LNCaP clone FGC (cell line): ENCODE measurements at places on chromosomes 7 and 10.

GRCh38 chr10:77804371-77804770, 122.2 kb downstream of the DLG5 start:
- no peak for DNase-seq

GRCh38 chr10:3623746-3624145, 161.3 kb downstream of the KLF6 start:
- DNase-seq, result no peak

- no peak for DNase-seq
Observed at GRCh38 chr7:45563941-45564461, 10.2 kb upstream of the ADCY1 start.

GRCh38 chr10:3665316-3665908, 119.6 kb downstream of the KLF6 start:
- no peak for DNase-seq

DNA sequence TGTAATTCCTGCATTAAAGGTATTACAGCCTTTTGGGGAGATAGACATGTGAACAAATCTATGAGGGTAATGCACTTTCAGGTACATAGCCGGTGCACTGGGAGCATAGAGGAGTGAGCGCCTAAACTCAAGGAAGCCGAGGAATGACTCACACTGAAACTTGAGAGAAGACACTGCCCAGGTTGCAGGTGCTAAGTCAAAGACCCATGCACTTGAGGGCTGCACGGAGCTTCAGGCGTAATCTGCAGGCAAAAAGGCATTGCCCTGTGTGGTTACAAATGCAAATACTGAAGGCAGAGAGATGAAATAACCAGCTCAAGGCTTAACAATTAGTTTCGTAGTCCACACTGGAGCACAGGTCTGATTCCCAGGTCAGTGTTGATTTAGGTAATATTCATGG, 51.0 kb upstream of the OSBPL3 start:
- DNase-seq, result no peak

DNA sequence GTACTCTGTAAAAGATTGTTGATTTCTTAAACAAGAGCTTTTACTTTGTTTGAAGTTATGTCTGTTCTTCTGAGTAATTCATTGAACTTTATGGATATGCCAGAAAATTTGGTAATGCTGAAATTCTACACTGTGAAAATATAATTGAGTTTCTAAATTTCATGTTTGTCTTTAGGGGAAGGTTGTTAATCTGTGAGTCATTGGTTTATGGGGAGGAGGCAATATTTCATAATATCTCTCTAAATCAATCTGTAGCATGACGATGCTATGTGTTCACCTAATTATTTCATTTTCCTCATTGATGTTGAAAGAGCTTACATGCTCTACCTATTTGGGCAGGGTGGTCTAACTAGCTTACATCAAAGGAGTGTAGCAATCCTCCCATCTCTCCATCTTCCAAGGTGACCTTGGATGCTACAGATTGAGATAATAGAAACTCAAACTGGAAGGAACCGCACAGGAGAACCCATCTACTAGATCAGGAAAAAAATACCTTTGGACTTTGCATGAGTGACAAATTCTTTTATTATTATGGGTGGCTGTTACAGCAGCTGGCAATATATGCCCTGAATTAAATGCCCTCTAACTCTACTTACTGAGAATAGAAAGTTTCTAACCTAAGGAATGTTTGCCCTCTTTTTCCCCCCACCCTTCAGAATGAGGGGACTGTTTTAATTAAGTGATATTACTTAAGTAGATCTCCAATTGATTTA, 8.4 kb upstream of the SNX13 start:
- no peak for DNase-seq

DNA sequence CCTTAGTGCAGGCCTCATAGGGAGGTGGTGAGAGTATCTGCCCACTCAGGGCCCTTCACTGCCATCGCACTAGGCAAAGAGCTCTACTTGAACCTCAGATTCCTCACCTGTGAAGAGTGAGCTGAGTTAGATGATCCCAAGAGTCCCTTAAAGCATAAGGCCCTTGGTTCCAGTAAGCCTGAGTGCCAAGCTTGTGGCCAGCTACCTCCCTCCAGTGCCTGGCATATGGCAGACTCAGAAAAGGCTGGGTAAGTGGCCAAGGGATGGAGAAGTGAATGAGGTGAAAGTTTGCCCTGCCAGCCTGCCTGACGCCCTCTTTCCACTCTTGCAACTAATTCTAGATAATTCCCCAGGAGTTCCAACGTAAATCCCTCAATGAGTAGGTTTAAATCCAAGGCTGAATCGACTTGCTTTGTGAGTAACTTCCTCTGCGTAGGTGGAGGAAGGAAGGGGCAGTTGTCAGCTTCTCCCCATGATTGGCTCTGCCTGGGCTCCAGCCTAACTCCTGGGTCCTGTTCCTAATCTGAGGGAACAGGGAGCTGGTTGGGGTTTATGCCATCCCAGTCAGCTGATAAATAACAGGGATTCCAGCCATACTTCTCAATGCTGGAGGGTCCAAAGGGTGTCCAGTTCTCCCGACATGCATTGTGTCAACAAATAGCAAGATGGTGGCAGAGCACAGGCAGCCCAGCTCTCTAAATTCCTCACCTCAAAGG, 14.2 kb downstream of the DUSP5 start:
- DNase-seq, result no peak

DNA sequence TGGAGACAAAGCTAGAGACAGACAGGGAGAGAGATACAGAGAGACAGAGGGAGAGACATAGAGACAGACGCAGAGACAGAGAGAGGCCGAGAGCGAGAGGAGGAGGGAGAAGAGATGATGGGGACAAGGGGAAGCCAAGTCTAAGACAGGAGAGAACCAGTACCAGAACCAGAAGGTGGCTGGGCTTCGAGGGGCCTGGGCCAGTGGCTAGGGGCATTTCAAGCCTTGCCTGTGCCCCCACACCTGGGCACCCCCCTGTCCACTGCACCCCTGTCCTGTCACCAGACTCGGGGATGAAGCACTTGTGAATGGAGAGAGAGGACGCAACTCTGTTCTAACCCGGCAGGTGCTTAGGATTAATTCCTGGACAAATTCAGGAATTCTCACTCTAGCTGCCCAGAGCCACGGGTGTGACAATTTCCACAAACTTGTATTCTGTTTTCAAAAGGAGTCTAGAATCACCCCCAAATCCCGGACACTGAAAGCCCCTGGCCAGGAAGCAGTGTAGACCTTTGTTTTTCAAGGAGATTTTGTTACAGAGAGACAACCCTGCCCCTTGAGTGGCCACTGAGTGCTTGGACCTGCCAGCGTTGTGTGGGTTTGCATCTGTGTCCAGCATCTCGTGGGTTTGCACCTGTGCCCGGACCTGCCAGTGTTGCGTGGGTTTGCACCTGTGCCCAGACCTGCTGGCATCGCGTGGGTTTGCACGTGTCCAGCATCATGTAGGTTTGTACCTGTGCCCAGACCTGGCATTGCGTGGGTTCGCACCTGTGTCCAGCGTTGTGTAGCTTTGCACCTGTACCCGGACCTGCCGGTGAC, 157.3 kb downstream of the WDR37 start:
- no peak for DNase-seq

- no peak for DNase-seq
Observed at GRCh38 chr10:79026341-79026761, 42.4 kb upstream of the ZMIZ1 start.

- DNase-seq, result no peak
Observed at GRCh38 chr10:89263531-89263930, 12.0 kb upstream of the LIPA start.

- DNase-seq, result no peak
Observed at GRCh38 chr10:44389150-44389549, 4.3 kb upstream of the CXCL12 start.

DNA sequence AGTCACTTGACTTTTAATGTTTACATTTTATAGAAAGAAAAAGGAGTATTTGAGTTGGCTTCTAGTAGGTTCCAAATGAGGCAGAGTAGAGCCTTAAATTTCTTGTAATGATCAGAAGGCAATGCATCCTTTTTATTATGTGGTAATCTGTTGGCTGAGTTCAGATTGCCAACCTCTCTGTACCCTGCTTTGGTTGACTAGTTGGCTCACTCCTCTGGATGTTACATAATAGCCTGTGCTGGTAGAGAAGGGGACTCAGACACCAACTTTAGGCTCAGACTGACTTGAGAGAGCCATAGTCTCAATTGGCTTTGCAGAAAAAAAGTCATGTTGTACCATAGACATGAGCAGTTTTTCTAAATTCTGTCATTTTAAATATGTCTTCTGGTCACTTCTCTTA, 46.8 kb upstream of the GLCCI1 start:
- DNase-seq, result no peak

- DNase-seq, result peak; percentile 60
Observed at GRCh38 chr7:45543473-45543872, 30.7 kb upstream of the ADCY1 start.

GRCh38 chr7:111255576-111255975, 164.6 kb downstream of the LRRN3 start:
- DNase-seq, result no peak

DNA sequence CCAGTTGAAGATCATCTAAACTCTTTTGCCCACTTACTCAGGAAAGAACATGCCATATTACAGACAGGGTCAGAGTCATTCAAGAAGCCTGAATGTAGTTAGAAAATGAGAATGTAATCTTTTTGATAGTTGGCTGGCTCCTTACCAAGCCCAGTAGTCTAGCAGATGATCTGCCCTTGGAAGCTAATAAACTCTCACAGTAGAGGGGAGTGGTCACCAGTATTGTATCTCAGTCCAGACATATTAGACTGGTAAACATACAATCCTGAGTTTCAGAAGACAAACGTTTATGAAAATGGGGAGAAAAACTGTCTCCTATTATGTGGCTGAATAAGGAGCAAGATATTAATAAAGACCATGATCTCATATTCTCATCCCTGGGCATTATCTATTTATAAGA, 65.3 kb downstream of the SEPTIN7 start:
- DNase-seq, result no peak

- DNase-seq, result no peak
Observed at GRCh38 chr7:21722371-21722770, 179.5 kb downstream of the DNAH11 start.

DNA sequence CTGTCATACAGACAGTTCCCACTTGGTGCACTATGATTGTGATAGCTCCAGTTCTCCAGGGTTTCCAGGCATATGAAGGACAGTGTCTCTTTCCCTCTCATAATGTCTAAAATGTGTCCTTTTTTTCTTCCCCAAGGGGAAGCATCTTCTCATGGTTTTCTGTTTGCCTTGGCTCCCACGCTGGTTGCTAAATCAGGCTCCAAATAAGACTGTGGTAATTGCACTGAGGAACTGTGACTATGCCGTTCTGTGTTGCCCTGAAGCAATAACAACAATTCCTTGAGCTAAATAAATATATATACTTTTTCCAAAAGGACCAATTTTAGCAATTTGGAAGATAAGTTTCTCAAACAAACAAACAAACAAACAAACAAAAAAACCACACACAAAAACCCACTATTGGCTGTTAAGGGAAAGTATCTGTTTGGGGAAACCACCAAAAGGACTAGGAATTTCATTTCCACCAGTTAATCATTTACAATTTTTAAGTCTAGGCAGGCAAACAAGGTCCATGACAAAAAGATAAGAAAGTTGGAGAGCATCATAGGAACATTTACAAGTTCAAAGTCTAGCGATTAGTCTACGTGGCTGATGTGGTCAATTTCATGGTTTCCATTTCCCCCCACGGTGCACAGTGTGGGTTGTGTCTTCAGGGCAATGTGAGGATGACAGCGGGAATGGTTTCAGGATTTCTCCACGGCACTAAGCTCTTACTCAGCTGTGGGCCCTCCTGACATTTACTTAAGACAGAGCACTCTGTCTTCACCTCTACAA, 62.4 kb downstream of the THNSL1 start:
- no peak for DNase-seq

DNA sequence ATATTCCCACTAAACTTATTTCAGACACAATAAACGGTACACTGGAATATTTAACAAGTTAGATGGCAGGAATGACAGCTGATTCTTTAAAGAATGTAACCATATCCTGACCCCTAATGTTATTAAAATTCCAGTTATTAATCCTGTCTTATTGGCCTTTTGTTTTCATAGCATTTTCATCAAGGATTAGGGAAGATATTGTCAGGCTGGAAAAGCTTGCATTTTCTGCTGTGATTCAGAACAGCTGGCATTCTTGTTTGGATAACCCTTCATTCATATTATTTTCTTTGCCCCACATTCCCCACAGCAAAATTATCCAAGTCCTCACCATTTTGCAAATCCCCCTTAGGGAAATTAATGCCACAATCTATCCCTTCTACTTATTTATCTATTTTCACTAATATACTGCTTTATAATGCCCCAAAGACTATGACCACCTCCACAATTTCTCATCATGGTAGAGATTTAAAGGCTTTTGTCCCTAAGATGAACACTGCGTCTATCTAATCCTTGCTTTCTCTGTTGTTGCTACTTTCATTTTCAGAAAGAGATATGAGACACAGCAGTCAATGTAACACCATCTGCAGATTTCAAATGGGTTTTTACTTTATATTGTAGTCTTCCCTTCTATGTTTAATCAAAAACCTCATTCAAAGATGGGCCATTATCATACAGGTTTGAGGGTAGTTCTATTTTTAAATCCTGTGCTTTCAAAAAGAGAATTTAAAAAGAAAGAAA, 475.1 kb downstream of the PARD3 start:
- no peak for DNase-seq

GRCh38 chr10:75708060-75708459, 276.6 kb downstream of the LRMDA start:
- DNase-seq, result no peak

DNA sequence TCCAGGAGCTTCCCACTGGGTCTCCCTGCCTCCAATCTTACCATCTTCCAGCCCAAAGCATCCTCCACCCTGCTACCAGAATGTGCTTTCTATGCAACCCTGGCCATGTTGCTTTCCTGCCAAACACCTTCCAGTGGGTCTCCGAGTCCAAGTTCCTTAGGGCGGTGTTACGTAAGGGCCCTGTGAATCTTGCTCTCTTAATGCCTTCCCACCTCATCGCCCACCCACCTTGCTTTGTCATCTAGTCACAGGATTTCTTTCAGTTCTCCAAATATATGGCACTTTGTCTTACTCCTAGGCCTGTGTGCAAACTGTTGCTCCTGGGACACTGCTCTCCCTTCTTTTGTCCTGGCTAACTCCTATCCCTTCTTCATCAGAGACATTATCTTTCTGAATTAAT, 344.5 kb downstream of the RPS24 start:
- DNase-seq, result no peak

DNA sequence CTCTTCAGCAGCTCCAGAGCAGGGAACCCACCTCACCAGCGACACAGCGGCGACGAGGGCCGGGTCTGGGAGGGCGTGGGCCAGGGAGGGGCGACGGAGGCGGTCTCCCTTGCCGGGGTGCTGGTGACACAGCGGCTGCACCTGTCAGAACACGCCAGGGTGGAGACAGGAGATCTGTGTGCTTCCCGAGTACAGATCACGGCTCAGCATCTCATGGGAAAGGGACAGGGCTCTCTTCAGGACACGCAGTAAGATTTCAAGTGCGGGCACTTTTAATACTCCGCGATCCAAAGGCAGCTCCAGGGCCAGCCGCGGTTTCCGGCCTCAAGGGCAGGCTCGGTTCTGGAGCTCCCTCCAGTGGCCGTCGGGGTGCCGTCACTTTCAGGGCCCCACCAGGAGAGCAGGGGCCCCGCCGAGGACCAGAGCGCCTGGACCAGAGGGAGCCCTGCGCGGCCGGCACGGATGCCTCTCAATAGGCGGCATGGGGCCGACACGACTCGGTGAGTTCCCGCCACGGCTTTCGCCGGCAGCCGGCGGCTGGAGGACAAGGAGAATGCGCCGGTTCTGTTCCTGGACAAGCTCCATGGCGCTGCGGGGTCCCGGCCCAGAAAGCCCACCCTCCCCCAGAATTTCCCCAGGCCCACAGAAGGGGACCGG, 21.4 kb downstream of the GPR146 start:
- no peak for DNase-seq
